ENCODE measurements at places on chromosomes 5 and 9.

DNA sequence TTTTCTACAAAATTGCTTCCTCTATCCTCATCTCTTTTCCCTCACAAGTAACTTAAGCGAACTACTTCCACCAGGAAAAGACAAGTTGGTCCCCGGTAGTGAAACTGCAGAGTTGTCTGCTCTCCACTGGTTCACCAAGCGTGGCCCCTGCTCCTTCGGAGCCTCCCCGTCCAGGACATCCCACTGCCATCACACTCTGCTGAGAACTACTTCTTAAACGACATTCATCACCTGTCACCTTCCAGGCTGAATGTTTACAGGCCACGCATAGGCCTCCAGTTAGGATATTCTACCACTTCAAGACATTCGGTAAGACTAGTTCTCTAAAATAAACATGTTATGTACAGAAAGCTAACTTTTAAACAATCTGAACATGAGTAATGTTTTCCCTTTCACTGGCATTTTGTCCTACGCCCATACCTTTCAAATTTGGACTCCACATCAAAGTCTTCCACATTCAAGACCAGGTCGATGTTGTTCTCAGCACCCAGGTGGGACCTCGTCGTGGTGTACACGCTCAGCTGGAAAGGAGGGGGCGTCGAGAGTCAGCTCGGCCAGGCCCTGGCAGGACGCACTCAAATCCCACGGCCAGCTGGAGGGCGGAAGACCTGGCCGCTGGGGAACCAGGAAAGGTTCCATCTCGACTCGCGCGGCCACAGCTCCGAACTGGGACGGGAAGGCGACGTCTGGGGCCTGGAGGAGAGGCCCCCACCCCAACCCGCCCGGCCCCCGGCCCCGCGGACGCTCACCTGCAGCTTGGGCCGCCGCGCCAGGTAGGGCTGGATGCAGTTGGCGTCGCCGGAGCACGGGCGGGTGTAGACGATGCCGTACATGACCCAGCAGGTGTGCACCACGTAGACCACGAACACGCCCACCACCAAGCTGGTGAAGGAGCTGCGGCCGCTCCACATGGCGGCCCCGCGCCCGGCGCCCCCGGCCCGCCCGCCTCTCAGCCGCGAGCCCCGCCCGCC is 683 bp downstream of the CLPTM1L start:
- peak; percentile 32 for DNase-seq

DNA sequence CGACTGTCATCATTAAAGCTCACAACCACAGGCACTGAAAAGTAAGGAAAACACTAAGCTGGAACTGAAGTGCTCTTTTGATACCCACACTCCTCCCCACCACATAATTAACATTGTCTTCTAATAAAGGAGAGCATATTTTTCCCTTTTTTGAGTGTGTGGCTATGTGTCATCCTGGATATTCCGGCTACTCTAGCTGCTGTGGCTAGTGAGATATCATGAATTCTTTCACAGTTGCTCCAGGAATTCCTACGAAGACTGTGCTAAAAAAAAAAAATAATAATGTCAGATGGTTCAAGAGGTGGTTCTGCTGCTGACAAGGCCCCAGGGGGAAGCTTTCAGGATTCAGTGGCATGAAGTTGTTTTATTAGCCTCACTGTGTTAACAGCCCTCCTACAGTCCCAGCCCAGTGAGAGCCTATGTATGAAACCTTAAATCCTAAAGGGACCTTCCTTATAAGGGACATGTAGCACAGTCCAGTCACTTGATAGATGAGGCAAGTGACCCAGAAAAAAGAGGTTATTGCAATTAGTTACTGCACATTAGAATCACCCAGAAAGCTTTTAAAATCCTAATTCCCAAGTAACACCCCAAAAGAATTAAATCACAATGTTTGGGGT is 46.6 kb downstream of the TMEM252 start:
- DNase-seq = no peak

- DNase-seq = no peak
These were observed 37.0 kb downstream of the IRX4 start for GRCh38 chr5:1845696-1846095.

- no peak for DNase-seq
These were observed 69.1 kb downstream of the PPARGC1B start for GRCh38 chr5:149799119-149799623.

DNA sequence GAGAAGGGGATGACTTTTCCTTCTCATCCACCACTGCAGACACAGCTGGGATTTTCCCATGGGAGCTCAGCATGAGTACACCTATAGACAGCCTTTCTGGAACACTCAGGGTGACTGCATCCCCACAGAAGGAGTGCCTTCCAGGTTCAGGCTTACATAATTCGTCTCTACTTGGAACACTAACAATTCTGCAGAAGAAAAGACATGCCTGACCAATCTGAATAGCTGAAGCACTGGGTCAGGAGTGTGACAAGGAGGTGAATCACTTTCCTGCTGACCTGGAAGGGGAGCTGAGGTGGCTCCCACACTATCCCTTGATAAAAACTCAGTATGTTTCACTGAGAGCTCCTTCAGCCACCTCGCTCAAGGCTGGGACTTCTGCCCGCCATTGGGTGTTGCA is 425.3 kb downstream of the TLR4 start:
- DNase-seq = no peak
